ENCODE measurements at places on chromosomes 1 and 21.
A peak's percentile ranks its signal among the peaks of the same experiment; 100 is the strongest.

- DNase-seq = no peak
These were observed 14.1 kb downstream of the HIPK1 start for GRCh38 chr1:113943028-113943811.

GRCh38 chr1:180258935-180259334 lies 28.9 kb downstream of the LHX4 start:
- DNase-seq = no peak

GRCh38 chr21:38351961-38352521 lies 95.2 kb downstream of the KCNJ15 start:
- DNase-seq = peak; percentile 23

DNA sequence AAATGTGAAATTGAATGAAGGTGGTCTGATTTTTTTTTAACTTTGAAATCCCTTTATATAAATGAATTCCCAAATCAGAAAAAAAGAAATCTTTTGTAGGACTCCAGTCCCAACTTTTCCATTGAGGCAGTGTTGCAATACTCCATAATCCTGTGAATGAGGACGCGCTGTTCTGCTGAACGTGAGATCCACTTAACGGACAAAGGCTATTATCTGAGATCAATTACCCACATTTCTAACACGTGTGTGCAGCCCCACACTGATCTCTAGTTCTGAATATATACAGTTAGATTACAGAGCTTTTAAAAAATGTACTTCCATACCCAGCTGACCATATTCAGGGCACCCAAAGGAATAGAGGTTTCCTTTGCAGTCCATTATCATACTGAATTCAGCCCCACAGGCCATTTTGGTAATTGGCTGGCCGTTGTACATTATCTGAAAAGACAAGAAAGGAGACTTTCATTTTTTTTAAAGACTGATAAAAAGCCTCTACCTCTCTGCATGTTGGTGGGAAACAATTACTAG lies 19.0 kb downstream of the RCC2 start:
- no peak for DNase-seq

DNA sequence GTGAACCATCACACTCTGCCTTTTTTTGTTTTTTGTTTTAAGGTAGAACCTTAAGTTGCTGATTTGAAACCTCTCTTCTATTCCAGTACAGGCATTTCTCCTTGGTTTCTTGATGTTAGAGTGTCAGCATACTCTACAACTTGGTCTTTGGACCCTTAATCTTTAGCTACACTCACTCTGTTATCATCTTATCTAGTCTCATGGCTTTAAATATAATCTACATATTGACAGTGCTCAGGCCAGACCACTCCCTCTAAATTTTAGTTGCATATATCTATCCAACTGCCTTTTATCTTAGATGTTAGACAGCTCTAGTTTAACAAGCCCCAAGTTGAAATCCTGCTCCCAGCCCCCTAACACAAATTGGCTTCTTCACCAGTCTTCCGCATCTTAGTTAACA lies 22.1 kb downstream of the NME7 start:
- DNase-seq = no peak

DNA sequence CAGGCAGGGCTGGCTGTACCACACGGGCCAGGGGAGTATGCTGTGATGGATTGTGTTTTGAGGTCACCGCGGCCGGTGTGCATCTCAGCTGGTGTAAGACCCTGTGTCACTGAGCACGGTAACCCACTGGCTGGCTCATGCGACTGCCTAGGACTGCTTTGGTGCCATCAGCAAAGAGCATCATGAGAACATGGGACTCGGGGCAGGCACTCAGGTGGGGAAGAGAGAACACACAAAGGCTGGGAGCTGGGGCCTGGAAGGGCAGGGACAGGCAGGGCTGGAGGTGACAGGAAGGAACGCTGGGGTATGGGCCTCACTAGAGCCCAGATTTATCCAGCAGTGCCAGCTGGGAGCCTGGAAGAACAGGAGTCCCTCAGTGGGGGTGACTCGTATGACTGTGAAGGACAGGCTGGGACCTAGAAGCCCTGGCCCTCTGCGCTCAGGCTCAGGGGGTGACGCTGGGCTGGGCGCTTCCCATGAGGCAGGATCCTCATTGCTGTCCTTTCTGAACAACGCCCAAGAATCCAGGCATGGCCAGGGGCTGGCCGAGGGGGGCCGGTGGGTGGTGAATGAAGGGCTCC lies 210.4 kb upstream of the VAMP3 start:
- no peak for DNase-seq

- DNase-seq = peak; percentile 61
These were observed 6.9 kb upstream of the TMEM269 start for GRCh38 chr1:42777852-42778251.

GRCh38 chr1:30790850-30791778 lies 33.5 kb upstream of the LAPTM5 start:
- DNase-seq = peak; percentile 44

DNA sequence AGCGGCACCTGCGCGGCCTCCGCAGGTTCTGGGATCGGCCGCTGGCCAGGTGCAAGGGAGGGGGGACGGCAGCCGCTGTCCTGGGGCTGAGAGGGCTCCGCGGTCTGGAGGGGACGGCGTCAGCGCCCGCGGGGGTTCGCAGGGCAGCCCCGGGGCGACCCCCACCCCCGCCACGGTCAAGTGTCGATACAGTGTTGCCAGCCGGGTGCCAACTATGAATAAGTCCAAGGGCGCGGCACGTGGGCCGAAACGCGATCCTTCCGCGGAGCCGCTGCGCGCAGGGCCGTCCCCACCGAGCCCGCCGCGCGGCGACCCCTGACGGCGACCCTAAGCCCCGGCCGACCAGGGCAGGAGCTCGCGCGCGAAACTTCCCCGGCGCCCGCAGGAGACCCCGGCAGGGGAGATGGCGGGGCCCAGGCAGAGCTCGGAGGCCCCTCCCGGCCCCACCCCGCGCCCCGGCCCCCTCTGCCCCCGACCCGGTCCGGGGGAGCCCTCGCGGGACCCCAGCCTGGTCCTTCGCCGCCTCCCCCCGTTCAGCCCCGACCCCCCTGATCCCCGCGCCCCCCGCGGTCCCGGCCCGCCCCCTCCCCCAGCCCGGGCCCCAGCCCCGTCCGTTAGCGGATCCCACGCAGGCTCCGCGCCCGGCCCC lies 586 bp upstream of the AGPAT3 start:
- peak; percentile 38 for DNase-seq

DNA sequence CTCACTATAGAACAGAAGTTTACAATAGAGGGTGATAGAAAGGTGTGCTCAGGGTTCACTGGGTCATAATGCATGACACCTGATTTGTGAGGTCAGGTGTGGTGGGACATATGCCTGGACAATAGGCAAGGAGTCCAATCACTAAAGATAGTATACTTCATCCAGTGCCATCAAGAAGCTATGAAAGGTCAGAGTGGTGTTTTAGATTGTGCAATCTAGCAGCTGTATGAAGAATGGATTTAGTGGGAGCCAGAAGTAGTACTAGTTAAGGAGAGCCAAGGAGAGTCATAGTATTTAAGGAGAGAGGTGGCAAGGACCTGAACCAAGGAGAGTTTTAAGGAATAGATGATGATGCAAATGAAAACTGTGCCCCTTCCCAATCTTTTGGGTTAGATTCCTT lies 80.6 kb upstream of the C1orf105 start:
- no peak for DNase-seq

DNA sequence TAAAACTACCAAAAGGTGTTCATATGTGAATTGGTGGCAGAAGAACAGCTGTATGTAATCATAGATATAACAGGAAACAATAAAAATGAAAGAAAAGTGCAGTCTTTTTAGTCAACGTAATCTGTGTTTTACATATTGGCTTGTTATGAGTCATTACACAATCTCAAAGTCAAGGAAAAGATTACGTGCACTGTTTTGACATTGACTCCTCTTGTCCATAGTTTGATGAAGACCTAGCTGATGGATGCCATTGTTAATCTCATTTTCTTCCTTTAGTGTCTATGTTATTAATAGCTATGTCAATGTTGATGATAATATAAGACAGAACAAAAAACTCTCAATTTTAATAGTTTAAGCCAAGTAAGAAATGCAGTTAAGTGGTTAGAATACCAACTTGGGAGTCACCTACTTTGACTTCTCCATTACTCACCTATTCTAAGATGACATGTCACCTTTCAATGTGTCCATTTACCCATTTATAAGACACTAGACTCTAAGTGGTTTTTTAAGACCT lies 84.5 kb upstream of the SAMSN1 start:
- no peak for DNase-seq

DNA sequence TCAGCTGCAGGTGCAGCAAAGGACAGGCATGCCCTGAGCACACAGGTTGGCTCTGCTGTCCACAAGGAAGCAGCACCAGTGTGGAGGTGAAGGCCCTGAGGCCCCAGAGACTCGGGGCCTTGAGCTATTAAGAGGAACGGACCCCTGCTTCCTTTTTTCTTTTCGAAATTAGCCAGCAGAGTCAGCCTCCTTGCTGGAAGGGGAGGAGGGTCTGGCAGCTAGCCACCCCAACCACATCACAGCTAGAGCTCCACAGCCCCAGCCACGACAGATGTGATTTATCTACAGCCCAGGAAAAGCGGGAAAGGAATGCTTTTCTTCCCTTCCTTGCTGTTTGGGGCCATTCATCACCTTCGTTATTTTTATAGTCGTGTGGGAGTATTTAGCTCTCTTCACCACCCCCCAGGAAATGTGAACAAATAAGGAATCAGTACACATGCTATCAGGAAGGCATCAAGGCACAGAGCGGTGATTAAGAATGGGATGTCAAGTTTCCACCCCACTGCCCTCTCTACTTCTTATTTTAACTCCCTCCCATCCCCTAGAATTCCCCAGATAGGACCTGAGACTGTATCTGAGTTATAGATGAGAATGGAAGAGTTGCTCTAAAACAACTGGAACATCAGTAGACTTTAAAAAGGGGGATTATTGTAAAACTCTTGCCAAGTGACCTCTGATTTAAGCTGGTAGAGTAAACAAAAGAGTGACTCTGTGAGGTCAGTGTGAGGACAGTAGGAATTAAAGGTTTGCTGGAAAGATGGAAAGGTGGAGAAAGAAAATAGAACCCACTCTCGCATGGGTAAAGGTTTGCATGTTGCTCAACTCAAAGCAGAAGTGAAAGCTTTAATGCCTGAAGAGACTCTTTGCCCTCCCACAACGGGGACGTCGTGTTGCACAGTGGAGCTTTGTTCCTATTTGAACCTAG lies 224.7 kb upstream of the GJB5 start:
- DNase-seq = no peak

- DNase-seq = no peak
These were observed 15.3 kb downstream of the CASZ1 start for GRCh38 chr1:10781137-10781536.

DNA sequence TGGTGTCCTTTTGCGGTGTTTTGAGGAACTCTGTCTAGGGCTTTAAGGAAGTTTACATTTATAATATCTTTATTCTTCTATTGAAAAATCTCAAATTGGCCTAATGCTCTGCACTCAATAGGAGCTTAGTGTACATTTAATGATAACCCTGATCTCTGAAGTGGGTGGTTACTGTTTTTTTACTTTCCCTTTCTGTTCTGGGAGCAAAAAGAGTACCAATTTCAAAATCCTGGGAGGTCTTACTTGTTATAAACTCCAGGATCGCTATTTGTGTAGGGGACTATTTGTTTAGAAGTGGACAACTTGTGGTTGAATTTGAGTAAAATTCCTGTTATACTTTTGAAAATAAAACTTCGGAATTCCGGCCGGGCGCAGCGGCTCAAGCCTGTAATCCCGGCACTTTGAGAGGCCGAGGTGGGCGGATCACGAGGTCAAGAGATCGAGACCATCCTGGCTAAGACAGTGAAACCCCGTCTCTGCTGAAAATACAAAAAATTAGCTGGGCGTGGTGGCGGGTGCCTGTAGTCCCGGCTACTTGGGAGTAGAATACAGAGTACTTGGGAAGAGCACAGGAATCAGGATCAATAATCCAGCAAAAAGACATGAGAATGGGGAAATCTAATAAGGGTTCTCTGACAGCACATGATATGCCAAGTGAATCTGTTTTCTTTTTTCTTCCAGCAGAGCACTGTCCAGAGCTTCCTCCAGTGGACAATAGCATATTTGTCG lies 1.1 kb downstream of the C4BPB start:
- DNase-seq = no peak

GRCh38 chr1:11072216-11072917 lies 12.5 kb upstream of the SRM start:
- DNase-seq = no peak

Data from activated naive CD4-positive, alpha-beta T cell treated with anti-CD3 and anti-CD28 coated beads for 36 hours (primary cell).